Diencephalon (tissue), 1 donor: ENCODE measurements at places on chromosomes 7 and 10. TPM values are rescaled to one million over a fixed set of nuclear protein-coding genes. Genes with fewer than 3 reads are reported as not detected.

The CLDN4 gene
- total RNA-seq: 0.69 TPM

The VENTX gene
- 0.23 TPM for total RNA-seq

The TSPAN12 gene
- 16.8 TPM for total RNA-seq

The TECPR1 gene
- total RNA-seq: 24.7 TPM

The IKZF1 gene
- 3.7 TPM for total RNA-seq

The BBS9 gene
- total RNA-seq: 91.6 TPM

The CCSER2 gene
- 99.2 TPM for total RNA-seq

The ZNF775 gene
- 7.6 TPM for total RNA-seq

The CCDC172 gene
- total RNA-seq: not detected

The EBLN1 gene
- total RNA-seq: not detected

The SPDYE8 gene
- total RNA-seq: 0.46 TPM

The SPDYE2B gene
- total RNA-seq: not detected

The LIPK gene
- not detected for total RNA-seq

The THNSL1 gene
- total RNA-seq: 19.4 TPM

The GIMAP6 gene
- total RNA-seq: 6.9 TPM

The CCL24 gene
- not detected for total RNA-seq

The GALNT17 gene
- 55.1 TPM for total RNA-seq

The C10orf143 gene
- total RNA-seq: 1.4 TPM

The TBX20 gene
- total RNA-seq: not detected

The PIK3AP1 gene
- 9.7 TPM for total RNA-seq

The PDK4 gene
- total RNA-seq: 8.3 TPM

The SYT15 gene
- total RNA-seq: 2.1 TPM

The MLXIPL gene
- total RNA-seq: 0.69 TPM

The DRGX gene
- 0.23 TPM for total RNA-seq

The SPDYE17 gene
- not detected for total RNA-seq

The RBP4 gene
- total RNA-seq: 6.7 TPM

The GTF2I gene
- 254 TPM for total RNA-seq

The DDC gene
- total RNA-seq: 4.8 TPM

The PON1 gene
- total RNA-seq: 1.2 TPM

The REEP3 gene
- 21.0 TPM for total RNA-seq

The YAE1 gene
- total RNA-seq: 49.1 TPM

The UBE2D1 gene
- total RNA-seq: 51.9 TPM

The XRCC2 gene
- total RNA-seq: 4.6 TPM

The SDHAF3 gene
- 23.5 TPM for total RNA-seq

The DYDC2 gene
- total RNA-seq: 9.9 TPM

The GPR15LG gene
- not detected for total RNA-seq

The LRRC18 gene
- total RNA-seq: 0.23 TPM

The H2BK1 gene
- total RNA-seq: not detected

The GIMAP1 gene
- 1.4 TPM for total RNA-seq

The MCM10 gene
- 5.3 TPM for total RNA-seq

The STOX1 gene
- total RNA-seq: 15.7 TPM

The AKR1B15 gene
- not detected for total RNA-seq

The WNT2 gene
- 2.3 TPM for total RNA-seq
